ENCODE measurements at places on chromosomes 11 and 22.

GRCh38 chr22:11042116-11042515 lies 4485.9 kb upstream of the OR11H1 start:
- DNase-seq = no peak

GRCh38 chr11:120288021-120288420 lies 37.1 kb upstream of the TLCD5 start:
- DNase-seq = no peak

DNA sequence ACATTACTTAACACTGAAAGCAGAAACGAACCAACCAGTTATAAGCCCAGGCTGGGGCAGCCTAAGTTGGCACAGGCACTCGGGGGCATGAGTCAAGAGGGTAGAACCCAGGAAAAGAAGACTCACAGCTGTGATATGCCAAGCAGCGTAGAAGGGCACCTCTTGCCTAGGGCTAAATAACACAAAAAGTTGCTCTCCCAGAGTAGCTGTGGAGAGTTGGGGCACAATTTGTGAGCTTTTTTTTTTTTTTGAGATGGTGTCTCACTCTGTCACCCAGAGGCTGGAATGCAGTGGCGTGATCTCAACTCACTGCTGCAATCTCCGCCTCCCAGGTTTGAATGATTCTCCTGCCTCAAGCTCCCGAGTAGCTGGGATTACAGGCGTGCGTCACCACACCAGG lies 8.8 kb downstream of the CLMP start:
- DNase-seq = no peak

GRCh38 chr11:58575377-58576020 lies at the start of gene LPXN:
Gene LPXN, minus strand, starts transcription at chr11:58575856. Its CDS starts 84 bp downstream, at chr11:58575772.
- peak; percentile 52 for DNase-seq

GRCh38 chr11:110962921-110963320 lies 250.7 kb upstream of the ARHGAP20 start:
- DNase-seq = no peak

DNA sequence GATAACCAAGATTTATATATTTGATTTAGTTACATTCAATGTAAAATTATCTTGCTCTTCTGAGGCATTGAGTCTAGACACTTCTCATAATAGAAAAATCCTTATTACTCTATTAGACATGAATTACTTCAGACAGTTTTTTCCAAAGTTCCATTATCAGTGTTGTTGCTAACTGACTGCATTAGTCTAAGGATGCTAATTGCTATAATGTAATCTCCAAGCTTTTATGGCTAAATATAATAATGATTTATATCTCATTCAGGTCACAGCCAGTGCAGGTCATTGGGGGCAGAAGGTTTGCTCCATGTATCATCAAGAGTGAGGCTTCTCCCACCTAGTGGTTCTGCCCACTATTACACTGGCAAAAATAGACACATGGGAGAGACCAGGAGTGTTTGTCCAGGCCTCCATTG lies 377.2 kb upstream of the DDI1 start:
- DNase-seq = no peak

GRCh38 chr11:59222464-59223060 lies 9.8 kb upstream of the MPEG1 start:
- no peak for DNase-seq

GRCh38 chr11:87966694-87967093 lies 208.5 kb downstream of the RAB38 start:
- no peak for DNase-seq

DNA sequence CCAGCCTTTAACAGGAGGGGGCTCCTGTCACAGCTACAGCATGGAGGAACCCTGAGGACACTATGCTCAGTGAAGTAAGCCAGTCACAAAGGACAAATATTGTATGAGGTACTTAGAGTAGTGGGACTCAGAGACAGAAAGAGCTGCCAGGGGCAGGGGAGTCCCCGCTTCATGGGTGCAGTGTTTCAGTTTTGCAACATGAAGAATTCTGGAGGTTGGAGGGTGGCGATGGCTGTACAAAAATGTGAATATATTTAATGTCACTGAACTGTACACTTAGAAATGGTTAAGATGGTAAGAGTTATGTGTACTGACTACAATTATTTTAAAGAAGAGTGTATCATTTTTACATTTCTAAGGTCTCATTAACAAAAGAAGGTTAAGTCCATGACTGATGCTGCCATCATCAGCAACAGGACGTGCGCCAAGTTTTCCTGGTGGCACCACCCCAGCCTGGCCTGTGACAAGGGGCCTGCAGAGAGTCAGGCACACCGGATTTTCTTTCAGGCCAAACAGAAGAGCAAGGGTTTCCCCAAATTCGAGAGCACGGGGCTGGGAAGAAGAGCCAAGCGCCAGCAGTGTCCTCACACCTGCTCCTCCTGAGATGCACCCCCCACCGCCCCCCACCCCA lies 22.1 kb downstream of the YPEL1 start:
- no peak for DNase-seq

DNA sequence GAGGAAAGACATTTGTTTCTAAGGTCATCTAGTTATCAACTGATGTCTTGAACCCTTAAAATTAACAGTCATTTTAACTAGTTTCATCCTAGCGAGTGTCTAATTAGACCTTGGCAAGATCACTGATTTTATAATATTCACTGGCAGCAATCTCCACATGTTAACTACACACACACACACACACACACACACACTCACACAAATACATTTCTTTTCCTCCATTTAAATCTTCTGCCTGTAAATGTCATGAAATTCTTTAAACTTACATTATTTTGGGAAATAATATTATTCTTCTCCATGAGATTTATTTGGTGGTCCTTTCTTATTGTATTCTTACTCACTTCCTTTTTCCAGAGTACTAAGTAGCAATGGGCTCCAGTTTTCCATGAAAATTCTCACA lies 2.9 kb upstream of the IFTAP start:
- DNase-seq = no peak

DNA sequence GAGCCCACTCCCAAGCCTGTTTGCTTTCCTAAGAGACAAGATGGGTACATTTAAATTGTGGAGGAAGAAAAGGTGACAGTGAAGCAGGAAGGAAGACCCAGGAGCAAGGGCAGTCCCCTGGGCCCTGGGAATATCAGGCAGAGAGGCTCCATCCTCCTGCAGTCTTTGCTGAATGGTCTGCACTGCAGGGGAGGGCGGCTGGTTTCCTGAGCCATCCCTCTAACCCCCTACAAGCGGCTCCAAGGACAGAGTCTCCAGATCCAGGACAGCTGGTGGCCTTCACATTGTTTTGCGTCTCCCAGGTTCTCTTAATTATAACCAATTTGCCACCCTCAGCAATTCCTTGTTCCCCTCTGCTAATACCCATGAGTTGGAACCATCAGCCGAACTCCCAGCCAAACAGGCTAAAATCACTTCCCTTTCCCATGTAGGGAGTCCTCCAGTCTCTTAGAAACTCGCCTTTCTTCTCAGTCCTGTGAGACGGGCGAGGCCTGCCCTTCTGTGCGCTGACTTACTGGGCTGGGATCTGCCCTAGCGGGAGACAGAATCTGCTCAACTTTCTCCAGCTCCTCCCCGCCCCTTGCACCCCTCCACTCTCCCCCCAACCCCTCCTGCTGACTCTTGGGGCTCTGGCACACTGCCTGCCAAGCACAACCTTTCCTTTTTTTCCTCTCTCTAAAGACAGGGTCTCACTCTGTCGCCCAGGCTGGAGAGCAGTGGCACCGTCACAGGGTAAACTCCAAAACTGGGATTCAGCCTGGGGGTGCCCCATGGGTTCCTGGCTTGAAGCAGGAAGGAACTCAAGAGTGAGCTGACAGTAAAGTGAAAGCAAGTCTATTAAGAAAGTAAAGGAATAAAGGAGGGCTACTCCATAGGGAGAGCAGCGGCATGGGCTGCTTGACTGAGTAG lies 53.4 kb upstream of the EMID1 start:
- no peak for DNase-seq

- no peak for DNase-seq
Observed at GRCh38 chr11:64960719-64961118, 11.2 kb downstream of the MAJIN start.

GRCh38 chr11:60942970-60943565 lies 8.9 kb downstream of the SLC15A3 start:
- DNase-seq = no peak

DNA sequence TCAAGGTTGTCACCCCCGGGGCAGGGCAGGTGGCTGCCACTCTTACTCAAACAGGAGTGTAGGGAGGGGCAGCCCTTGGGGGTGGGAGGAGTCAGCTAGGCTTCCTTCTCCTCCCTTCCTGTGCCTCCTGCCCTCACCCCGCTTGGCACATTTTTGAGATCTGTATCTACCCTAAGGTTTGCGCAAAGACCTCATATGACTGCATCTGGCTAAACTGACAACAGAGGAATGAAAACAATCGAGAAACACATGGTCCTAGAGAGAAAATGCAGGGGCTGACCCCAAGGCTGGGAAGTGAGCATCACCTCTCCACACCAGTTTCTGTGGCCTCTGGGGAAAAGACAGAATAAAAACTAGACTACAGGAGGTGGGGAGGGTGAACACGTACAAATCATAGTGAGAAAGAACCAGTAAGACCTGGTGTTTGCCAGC lies 28.1 kb downstream of the IGSF9B start:
- no peak for DNase-seq

DNA sequence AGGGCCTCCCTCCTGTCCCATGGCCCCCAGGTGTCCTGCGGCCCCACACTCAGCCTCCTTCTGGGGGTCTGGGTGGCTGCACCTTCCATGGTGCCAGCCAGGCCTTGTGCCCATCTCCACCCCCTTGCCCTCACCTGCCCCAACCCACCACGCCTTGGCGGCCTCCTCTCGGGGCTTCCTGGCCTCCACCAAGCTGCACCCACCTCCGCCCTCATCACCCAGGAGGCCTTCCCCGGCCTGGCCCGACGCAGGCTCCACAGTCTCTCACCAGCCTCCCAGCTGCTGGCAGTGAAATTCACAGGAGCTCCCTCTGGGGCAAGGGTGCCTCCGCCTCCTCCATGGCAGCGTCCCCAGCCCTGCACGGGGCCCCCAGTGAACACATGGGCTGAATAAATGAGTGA lies 35.9 kb upstream of the WNT7B start:
- DNase-seq = no peak

- DNase-seq = peak; percentile 76
Observed at GRCh38 chr11:122494221-122494620, 161.3 kb upstream of the UBASH3B start.

GRCh38 chr11:82858556-82859091 lies 41.6 kb downstream of the PRCP start:
- peak; percentile 33 for DNase-seq

DNA sequence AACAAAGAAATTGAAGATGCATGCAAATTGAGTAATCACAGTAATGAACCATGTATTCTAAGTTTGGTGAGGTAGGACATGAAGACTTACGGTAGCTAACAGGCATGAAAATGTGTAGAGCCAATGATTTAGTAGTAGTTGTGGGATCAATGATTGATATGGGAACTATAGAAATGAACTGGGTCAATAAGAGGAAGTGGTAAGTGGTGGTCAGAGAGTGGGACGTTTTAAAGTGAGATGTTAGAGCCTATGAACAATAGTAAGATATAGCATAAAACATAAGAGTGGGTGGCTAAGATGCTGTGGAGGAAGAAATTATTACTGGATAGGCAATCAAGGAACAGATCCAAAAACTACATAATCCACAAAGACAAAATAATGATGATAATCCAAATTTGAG lies 45.0 kb downstream of the DLG2 start:
- no peak for DNase-seq

DNA sequence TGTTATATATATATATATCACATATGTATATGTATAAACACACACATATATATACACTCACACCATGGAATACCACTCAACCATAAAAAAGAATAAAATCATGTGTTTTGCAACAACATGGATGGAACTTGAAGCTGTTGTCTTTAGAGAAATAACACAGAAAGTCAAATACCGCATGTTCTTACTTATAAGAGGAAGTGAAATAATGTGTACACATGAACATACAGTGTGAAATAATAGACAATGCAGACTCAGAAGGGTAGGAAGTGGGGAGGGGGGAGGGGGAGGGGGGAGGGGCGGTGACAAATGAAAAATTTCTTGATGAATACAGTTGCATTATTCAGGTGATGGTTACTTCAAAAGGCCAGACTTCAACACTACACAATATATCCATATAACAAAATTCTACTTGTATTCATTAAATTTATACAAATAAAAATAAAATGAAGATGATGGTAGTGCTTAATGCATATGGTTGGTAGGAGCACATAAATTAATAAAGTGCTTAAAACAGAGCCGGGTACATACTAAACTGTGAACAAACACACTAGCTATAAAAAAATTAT lies 5.8 kb upstream of the OR5B2 start:
- no peak for DNase-seq

DNA sequence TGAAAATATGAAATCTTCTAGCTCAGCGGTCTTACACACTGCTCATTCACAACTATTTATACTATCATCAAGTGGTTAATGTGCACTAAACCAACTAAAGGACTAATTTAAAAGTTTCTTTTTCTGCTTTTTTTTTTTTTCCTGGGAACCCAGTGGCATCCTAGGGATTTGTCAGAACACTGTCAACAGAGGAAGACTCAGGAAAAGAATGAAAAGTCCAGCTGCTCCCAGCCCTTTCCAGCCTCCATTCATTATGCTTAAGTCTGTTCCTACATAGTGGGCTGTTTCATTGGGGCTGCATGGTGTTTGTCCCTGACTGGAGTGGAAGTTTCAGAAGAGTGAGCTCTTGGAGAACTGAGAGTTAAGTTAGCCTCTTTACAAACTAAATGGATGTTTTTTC lies 391.1 kb downstream of the AASDHPPT start:
- DNase-seq = no peak

- DNase-seq = peak; percentile 35
Observed at GRCh38 chr11:74783241-74783871, 34.7 kb downstream of the RNF169 start.

GRCh38 chr11:20310596-20311394 lies 52.7 kb upstream of the HTATIP2 start:
- DNase-seq = no peak

GRCh38 chr11:134045799-134046635 lies 22.9 kb upstream of the JAM3 start:
- DNase-seq = no peak

DNA sequence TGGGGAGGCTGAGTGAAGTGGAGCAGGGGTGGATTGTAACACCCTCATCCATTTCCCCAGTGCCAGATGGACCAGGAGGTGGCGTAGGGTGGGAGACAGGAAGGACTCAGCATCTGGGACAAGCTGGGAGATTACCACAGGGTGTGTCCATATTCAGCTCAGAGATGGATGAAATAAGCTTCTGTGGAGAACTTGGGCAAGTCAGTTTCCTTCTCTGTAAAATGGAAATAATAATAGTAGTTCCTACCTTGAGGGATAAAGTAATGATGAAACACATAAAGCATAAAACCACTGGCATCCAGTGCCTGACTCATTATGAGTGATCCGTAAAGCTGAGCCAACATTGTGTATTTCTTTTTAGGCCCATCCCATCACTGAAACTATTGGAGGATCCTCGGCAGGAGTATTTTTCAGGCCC lies 607 bp upstream of the ROBO4 start:
- peak; percentile 72 for DNase-seq

Data from AG09309 (cell line).